ENCODE measurements at places on chromosomes 4 and X.

DNA sequence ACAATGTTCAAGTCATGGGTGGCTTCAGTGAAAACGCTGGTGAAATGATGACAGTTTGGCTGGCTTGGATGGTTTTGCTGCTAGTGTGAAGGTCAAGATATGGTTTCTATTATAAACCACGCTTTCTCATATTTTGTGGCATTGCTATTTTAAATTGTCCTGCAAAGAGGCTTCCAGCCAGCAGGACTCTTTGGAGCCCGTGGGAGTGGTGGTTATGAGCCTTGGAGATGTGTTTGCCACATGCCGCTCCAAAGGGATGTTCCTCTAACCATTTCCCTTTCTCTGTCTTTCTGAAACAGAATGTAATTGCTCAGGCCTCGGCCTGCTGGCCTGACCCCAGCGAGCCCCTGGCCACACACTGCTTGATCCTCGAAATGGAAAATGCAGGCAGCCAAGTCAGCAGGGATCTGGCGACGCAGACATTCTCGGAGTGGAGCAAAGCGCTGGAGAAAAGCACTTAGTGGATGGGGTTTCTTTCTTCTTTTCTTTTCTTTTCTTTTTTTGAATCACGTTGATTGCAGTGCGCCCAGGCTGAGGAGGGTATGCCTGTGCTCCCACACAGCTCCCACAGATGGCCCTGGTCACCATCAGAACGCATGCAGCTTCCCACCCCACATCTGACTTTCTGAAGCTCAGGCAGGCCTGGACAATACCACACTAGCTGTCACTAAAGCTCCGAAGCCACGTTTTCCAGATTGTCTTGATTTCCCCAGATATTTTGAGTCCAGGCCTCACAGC lies 114.0 kb downstream of the ENPP6 start:
- no peak for DNase-seq

GRCh38 chr4:1234309-1234695 lies 14.6 kb downstream of the CTBP1 start:
- DNase-seq: no peak

- DNase-seq: no peak
Observed at GRCh38 chr4:81565142-81565870, 93.6 kb upstream of the RASGEF1B start.

GRCh38 chr4:147480891-147481576 lies at the start of gene EDNRA:
EDNRA (plus strand) TSS chr4:147481097; CDS start chr4:147485682, 4,585 bp downstream.
- DNase-seq: no peak

DNA sequence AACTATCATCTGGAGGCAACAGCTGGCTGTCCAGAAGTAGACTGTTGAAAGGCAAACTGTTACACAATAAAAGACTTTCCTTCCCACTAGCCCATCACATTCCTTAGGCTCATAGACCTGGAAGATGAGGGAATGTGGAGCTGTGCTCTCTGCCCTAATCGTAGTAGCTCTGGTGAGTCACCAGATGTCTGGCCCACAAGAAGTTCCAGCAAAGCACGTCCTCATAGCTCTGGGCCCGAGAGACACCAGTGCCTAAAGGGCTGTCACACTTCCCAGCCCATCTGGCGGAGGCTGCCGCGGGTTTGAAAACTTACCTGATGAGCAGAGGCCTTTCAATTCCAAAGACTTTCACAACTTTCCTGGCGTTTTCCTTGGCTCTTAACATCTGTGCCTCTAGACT lies 81.7 kb upstream of the STOX2 start:
- DNase-seq: no peak

DNA sequence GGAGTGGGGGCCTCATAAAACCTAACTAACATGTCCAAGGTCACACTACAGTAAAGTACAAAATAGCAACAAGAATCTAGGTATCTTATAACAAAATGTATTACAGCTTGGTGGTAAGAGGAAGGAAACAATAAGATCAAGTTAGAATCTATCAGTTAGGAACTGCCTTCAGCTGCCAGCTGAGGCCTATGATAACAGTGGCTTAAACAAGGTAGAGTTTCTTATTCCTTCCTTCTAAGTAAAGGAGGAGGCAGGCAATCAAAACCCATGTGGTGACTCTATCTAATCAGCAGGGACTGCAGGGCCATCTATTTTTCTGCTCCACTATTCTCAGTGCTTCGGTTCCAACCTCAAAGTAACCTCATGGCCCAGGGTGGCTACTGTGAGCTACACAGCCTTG lies 10.9 kb downstream of the SH3D19 start:
- no peak for DNase-seq

GRCh38 chr4:16261313-16261878 lies 35.1 kb upstream of the TAPT1 start:
- DNase-seq: no peak

GRCh38 chr4:18202486-18202885 lies 180.9 kb upstream of the LCORL start:
- no peak for DNase-seq

DNA sequence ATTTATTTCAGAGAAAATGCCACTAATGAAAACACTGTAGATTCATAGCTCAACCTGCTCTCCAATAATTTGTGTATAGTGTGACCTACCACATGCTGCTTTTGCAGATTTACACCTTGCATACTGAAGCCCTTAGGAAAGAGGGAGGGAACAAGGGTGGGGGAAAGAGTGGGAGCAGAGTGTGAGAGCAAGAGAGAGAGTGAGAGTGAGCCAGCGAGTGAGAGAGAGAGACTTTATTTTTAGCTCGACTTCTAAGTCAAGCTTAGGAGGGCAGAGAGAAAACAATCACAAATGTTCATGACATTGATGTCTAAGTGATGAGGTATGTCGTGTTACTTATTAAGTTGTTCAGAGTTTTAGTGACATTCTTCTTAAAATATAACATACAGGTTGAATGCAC lies 112.5 kb upstream of the HAND2 start:
- no peak for DNase-seq

DNA sequence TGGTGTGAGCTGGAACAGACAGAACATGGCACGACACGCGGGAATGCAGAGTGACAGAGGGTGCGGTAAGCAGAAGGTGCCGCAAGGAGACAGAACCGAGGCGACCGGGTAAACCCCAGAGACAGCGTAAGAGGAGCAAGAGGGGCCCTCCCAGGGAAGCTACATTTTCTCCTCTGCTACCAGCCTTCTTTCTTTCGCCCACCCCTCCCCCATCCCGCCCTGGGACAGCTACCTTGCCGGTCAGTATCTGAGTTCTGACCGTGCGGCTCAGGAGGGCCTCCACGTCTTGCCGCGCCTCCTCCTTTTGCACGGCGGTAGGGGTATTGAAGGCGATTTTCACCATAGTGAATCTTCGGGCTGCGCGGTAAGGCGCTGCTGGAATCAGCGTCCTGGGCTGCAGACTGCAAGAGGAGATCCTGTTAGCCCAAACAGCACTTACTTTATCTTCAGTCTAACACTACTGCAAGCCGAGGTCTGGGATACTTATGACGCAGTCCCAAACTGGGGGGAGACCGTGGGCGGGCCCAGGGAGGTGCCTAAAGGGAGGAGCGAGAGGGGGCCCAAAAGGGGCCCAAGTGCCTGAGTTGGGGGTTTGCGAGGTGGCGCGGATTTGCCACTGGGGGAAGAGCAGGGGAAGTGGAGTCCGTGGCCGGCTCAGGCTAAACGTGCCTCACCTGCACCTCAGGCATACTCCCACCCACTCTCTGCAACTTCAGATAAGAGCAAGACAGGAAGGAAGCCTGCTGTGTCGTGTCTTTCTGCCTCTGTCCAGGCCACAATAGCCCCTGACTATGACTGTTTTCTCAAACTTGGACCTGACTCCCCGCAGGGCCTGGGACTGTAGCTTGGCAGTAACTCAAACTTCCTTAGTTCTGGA lies at the start of gene ITM2A:
Gene ITM2A (minus strand): TSS at position 462 of the 877 bp plus-strand sequence. CDS start 119 bp downstream, at position 343.
- peak; percentile 33 for DNase-seq

GRCh38 chr4:152072001-152072485 lies 311.2 kb upstream of the GATB start:
- no peak for DNase-seq

DNA sequence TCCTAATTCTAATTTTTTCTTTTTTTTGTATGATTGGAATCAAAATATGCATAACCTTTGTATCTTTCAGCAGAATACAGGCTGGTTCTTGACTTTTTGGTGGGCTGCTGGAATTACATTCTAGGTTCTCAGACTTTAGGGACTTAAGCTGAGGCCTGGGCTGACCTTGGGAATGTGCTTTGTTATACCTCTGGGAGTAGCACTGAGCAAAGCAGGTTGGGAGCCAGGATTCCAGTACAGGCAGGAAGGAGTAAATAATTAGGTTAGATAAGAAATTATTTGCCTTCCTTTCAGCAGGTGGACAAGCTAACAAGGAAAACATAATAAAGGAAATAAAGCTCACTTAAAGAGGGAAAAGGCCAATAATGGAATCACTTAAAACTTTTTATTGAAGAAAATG lies 49.9 kb upstream of the SLC4A4 start:
- no peak for DNase-seq

DNA sequence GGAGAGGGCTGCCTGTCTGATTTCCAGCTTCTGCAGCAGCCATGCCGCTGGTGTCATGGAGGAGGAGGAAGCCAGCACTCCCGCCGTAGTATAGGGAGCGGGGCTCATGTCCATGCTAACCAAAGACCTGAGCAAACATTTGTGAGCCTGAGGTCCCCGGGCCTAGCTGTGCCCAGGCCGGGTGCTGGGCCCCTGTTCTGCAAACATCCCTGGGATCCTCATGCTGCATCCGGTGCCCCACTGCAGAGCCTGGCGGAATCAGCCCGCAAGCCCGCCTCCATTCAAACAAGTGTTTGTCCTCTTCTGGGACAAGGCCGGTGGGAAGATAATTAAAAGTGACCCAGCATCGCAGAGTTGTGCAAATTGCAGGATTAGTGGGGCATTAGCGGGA lies 106.3 kb downstream of the SORCS2 start:
- no peak for DNase-seq

DNA sequence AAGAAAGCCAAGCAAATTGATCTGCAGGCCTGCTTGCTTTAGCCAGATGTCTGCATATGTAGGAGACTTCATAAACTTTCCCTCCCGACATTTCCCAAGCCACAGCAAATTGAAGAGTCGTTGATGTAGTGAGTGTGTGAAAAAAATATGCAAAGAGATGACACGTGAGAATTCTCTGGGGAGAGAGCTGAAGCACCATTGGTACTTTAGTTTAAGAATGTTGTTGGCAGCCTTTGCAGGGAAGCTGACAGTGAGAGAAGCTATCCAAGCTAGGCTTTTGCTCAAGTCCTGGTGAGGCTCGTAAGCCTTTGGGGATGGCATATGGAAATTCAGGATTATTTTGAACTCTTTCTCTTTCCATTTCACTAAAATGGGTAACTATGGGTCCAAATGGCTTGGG lies 87.5 kb downstream of the GLRA2 start:
- DNase-seq: no peak

DNA sequence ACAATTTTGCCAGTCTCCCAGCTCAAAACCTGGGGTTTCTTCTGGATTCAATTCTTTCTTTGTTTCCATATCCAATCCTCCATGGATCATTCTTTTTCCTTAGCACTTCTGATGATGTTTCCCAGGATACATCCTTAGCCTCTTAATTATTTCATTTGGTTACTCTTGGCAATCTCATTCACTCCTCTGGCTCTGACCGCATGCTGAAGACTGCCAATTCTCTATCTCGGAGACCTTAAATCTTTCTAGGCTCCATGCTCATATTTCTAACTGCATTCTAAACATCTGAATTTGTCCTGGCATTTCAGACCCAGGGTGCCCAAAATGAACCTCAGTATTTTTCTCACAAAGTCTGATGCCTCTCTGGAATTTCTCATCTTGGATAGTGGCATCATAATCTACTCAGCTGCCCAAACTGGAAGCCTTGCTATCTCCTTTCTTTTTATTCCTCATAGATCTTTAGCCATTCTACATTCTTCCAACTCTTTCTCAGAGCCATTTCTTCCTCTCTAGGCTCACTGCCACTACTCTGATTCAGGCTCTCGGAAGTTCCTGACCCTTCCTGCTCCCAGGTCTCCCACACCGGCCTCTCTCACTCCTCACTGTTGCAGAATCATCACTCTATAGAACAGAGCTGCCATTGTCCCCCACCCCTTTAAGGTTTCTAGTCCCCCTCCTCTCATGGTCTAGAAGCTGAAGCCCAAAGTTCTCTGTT lies 290.2 kb downstream of the CAMK2D start:
- no peak for DNase-seq

DNA sequence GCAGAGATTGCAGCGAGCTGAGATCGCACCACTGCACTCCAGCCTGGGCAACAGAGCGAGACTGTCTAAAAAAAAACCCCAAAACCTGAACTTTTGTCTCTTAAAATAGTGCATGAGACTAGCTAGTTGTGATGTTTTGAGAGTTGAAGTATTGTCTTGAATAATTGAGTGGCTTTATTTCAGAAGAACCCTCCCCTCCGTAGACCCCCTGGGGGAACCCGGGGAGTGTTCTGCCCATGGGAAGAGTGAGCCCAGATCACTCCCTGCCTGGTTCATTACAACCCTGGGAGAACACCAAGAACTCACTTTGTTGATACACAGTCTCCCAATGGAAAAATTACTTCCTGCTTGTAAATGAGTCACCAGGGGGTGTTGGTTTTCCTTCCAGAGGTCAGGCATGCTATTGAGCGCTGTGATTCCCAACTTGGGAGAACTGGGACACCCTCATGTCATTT lies 65.3 kb upstream of the SHISA3 start:
- DNase-seq: no peak

GRCh38 chr4:152516156-152516555 lies 19.7 kb downstream of the FBXW7 start:
- no peak for DNase-seq

- DNase-seq: no peak
Observed at GRCh38 chr4:15149234-15149838, 147.1 kb downstream of the CPEB2 start.

DNA sequence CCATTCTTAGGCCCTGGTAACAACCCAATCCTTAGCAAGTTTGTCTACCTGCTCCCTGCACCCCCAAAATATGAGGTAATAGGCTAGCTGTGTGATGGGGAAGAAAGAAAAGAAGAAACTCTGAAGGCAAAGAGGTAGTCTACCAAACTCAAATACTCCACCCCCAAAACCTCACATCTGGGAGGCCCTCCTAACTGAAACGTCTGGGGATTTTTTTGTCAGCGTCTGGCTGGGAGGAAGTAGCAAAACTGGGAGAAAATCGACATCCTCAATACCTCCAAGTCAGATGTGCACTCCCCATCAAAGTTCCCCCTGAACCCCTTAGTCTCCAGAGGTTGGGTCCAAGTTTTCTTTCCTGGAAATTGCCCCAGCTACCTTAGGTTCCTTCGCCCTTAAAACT lies 1.0 kb downstream of the LAMP2 start:
- no peak for DNase-seq

DNA sequence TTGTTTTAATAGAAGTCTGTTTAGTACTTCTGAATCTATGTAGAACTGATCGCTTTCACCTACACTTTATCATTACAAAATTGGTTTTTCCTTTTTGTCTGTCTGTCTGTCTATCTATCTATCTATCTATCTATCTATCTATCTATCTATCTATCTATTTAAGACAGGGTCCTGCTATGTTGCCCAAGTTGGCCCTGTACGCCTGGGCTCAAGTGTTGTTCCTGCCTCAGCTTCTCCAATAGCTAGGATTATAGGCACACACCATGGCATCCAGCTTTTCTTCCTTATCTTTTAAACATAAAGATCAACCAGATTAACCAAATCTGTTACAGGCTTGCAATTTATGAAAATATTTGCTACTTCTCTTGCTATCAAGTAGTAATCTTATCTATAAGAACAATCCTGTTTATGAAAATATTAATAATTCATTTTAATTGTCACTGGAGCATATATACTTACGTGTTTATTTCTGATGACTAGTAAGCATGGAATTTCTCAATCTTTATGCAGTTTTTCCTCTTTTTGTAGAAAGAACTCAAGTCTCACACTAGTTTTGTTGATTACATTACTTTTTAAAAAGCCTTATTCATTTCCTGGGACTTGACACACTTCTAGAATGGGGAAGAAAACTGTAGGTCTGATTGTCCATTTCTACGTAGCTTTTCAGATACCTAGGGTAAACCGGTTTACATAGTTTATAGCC lies 24.5 kb downstream of the KIAA0232 start:
- no peak for DNase-seq

All from stimulated activated CD8-positive, alpha-beta memory T cell treated with anti-CD3 and anti-CD28 coated beads, Interleukin-2, amount 100 ng/mL, for 1 hour (primary cell).